ENCODE measurements at places on chromosomes 6 and 20.

DNA sequence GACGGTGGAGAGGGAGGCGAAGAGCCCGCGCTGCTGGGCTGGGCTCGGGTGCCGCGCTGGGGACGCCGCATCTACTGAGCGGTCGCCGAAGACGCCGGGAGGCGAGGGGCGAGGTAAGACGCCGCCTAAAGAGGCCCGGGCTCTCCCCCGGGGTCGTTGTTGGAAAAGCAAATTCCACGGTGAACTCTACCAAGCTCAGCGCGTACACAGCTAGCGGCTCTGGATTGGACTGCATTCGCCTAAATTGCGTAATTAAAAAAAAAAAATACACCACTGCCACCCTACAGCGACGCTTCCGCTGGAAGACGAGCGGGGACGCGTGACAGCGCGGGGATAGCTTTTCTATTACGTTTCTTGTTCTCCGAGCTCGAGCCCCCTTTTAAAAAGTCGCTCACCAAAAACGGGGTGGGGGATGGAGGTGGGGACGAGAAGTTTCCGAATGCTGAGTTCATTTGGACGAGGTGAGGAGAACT, 92.0 kb upstream of the PRDM1 start:
- DNase-seq = peak; percentile 60

- no peak for DNase-seq
These were observed 50.4 kb upstream of the TLDC2 start for GRCh38 chr20:36825385-36826104.

GRCh38 chr6:117414770-117415169, 11.0 kb downstream of the ROS1 start:
- DNase-seq = no peak

GRCh38 chr20:60137657-60138245, 179.5 kb downstream of the CDH26 start:
- peak; percentile 10 for DNase-seq

GRCh38 chr20:51961964-51962761, 159.8 kb upstream of the SALL4 start:
- no peak for DNase-seq

- DNase-seq = no peak
These were observed 32.2 kb upstream of the ADGRF5 start for GRCh38 chr6:46953921-46954320.

DNA sequence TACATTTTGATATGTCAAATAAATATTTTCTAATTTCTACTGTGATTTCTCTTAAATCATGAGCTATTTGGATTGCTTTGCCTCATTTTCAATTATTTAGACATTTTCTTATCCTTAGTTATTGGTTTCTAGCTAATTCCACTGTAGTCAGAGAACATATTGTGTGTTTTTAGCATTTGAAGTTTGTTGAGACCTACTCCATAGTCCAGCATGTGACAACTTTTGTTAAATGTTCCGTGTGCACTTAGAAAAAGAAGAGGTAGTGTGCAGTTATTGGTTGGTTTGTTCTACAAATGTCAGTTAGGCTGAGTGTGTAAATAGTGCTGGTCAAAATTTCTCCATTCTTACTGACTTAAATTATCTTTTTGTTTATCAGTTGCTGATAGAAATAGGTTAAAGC, 138.8 kb downstream of the BCAS1 start:
- DNase-seq = no peak
